ENCODE measurements at places on chromosomes 11 and 22.

GRCh38 chr11:35288817-35289541 lies 130.4 kb downstream of the SLC1A2 start:
- DNase-seq, result peak; percentile 73

GRCh38 chr11:125999234-125999880 lies 53.5 kb downstream of the VSIG10L2 start:
- no peak for DNase-seq

- DNase-seq, result no peak
Measured at GRCh38 chr11:43574949-43575912, 105.3 kb upstream of the HSD17B12 start.

GRCh38 chr11:28715726-28716125 lies 607.5 kb downstream of the METTL15 start:
- no peak for DNase-seq

DNA sequence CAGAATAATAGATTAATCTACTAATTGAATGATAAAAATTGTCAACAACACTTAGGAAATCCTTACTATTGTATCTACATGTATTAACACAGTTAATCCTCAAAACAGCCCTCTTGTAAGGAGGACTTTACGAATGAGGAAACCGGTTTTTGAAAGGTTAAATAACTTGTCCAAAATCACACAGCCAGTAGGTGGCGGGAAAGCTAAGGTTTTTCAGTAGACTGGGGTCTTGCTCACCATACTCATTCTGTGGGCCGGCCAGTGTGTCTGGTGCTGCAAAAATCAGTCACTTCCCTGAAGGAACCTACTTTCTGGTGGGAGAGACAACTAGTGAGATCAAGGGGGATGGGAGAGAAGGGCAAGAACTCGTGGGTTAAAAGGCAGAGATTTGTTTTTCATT lies 3.8 kb downstream of the DCPS start:
- no peak for DNase-seq

GRCh38 chr11:130180896-130181294 lies 21.3 kb downstream of the ST14 start:
- DNase-seq, result no peak

DNA sequence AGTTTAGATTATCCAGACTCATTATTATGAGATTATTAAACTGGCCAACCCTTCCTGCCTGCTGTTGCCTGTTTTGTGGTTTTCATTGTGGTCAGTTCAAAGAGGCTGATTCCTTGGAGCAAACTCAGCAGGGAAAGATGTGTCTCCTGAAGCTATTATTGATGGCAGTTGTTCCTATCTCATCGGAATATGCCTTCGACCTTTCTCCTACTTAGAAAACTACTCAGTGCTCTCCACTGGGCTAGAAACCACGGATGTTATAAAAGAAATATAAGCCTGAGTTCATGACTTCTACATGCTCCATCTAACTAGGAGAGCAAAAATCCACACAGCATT lies 80.2 kb upstream of the NAV2 start:
- peak; percentile 8 for DNase-seq

GRCh38 chr11:12195768-12196167 lies 85.4 kb downstream of the MICAL2 start:
- no peak for DNase-seq

GRCh38 chr11:86228269-86229038 lies 16.1 kb upstream of the EED start:
- no peak for DNase-seq

DNA sequence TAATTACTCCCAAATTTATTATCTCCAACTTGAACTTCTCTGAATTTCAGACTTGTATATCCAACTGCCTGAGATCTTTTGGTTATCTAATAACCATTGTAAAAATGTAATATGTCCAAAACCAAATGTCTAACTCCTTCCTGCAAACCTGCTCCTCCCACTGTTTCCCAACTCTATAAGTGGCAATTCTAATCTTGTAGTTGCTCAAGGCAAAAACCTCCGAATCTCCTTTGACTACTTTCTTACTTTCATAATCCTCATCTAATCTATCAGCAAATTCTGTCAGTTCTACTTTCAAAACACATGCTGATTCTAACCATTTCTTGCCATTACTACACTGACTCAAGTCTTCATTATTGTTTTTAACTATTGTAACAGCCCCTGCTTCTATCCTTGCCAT lies 55.7 kb downstream of the FAM168A start:
- no peak for DNase-seq

- peak; percentile 69 for DNase-seq
Measured at GRCh38 chr22:36052505-36052941, 23.9 kb upstream of the RBFOX2 start.

DNA sequence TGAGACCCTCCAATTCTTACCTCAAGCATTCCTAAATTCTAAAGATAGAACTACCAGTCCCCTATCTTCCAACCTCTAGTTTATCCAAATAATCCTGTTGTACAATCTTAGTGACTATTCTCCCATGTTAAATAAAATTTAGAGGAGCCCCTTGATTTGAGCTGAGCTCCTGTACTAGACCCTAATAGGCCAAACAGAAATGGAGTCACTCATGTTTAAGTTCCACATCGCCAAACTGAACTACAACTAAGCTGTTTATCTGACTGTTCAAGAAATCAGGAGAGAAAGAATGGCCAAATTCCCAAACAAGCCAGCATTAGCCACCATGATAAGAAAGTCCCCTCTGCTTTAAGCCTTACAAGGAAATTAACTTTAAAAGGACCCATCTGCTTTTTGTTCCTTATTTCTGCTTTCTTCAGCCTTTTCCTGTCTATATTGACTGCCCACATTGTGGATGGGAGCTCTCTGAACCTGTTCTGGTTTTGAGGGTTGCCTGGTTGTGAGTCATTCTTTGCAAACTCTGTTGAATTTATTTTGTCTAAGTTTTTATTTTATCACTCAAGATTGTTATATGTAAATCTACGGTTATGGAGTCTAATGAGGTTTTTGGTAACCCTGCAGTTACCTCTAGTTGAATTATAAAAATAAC lies 90.4 kb downstream of the TTC28 start:
- DNase-seq, result no peak

DNA sequence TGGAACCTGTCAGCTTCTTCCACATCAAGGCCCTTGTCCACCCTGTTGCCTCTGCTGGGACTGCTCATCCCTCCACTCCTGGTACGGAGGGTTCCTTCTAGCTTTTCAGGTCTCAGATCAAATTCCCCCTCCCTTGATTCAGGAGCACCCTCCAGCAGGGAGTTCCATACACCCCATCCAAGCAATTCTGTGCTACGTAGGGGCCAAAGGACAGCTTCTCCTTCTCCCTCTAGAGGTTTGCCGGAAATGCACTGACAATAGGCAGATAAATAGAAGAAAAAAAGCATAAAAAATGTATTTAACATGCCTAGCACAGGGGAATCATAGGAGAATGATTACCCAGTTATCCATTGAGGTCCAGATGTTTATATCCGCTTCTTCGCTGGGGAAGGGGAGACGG lies 3.3 kb upstream of the CARD10 start:
- no peak for DNase-seq

- DNase-seq, result peak; percentile 36
Measured at GRCh38 chr11:35619116-35619854, 1.0 kb downstream of the FJX1 start.

GRCh38 chr11:64694821-64695365 lies 28.1 kb downstream of the NRXN2 start:
- peak; percentile 28 for DNase-seq

DNA sequence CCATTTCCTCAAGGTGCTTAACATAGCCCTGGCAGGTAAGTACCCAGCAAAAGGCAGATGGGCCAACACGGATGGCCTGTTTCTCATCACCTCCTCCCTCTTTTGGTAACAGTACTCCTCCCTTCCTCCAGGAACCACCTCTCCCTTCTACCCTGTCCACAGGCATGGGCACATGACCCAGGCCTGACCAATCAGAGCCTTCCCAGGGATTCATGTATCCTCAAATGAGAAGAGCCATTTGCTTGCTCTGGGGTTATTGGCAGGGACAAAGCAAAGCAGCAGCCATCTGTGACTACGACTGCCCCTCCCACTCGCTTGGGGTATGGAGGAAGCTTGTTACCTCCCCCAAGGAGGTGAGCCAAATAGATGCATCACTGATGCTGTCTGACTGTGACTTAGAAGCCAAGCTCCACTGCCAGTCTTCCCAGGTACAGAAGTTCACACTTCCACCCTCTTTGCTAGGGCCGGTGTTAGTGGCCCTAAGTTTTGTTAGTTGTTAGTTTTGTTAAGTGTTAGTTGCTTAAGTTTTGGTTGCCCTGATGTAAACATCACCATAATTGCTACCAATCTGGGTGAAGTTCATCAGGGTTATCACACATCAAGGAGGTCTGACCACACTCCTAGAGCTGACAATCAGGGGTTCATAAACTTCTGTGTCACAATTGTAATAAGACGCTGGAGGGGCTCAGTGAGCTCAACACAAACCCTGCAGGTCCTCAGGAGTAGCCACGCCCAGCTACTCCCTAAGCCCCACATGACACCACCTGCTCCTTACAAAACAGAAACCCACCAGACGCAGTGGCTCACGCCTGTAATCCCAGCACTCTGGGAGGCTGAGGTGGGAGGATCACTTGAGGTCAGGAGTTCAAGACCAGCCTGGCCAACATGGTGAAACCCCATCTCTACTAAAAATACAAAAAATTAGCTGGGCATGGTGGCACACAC lies 57.3 kb downstream of the ARFGAP3 start:
- DNase-seq, result no peak

- no peak for DNase-seq
Measured at GRCh38 chr22:23673050-23673620, 17.7 kb upstream of the RGL4 start.

- peak; percentile 57 for DNase-seq
Measured at GRCh38 chr11:29093416-29094120, 923.3 kb downstream of the KCNA4 start.

GRCh38 chr11:19089421-19089820 lies 27.5 kb upstream of the ZDHHC13 start:
- no peak for DNase-seq

DNA sequence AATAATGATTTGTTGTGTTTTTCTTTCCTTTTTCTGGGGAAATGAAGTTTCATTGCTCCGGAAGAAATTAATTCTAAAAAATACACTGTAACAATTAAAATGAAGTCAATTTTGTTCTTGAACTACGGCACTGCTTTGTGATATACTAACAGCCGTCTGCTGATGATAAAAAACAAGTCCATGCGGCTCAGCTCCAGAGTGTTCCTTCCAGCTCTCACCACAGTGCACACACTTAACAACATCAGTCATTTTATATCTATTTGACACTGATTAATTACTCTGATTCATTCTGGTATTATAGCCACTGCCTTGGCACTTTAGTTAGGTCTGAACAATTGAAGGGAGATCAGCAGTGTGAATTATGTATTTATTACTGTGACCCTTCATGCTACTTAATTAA lies 97.4 kb upstream of the SLC6A5 start:
- DNase-seq, result no peak

- no peak for DNase-seq
Measured at GRCh38 chr11:38710262-38710661, 2112.2 kb upstream of the RAG2 start.

DNA sequence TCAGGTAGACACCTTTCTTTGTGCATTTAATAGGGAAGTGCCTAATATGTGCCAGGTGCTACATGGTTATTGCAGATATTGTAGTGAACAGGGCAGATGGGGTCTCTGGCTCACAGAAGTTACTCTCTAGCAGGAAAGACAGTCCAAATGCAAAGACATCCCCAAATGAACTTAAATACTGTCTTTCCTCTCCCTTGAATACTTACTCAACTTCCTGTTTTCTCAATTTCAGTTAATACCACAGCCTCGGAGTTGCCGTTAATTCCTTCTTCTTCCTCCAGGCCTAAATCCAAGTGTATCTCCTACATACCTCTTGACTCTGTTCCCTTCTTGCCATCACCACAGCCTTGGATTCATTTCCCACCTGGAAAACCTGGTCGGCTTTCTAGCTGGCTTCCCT lies 134.3 kb upstream of the SESN3 start:
- no peak for DNase-seq

GRCh38 chr22:46842606-46843005 lies 80.2 kb downstream of the TBC1D22A start:
- DNase-seq, result no peak

DNA sequence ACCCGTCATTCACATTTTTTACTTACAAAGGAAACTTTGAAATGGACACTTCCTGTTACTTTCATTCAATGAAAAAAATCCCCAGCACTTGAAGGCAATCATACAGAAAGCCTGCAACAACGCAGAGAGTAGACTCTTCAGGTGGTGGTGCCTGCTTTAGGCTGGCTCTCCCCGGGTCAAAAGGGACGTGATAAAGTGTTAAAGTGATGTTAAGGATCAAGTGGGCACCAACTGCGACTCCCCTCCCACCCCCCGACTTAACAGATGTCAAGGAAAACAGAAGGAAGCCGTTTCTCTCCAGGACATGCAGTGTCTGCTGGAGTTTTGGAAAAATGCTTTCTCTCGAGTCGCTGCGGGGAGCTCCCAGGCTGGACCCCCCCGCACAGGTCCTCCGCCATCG lies 414 bp upstream of the PNPLA3 start:
- DNase-seq, result no peak

DNA sequence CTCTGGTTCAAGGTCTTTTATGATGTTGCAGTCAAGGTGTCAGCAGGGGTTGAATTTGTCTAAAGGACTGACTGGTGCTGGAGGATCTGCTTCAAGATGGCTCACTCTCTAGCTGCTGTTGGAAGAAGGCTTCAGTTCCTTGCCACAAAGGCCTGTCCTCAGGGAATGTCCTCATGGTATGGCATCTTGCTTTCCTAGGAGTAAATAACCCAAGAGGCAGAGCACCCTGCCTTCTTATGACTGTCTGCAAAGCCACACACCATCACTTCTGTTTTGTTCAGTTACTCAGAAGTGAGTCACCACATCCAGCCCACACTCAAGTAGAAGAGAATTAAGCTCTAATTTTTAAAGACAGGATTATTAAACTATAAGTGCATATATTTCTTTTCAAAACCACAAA lies 45.2 kb downstream of the PLAAT5 start:
- no peak for DNase-seq

DNA sequence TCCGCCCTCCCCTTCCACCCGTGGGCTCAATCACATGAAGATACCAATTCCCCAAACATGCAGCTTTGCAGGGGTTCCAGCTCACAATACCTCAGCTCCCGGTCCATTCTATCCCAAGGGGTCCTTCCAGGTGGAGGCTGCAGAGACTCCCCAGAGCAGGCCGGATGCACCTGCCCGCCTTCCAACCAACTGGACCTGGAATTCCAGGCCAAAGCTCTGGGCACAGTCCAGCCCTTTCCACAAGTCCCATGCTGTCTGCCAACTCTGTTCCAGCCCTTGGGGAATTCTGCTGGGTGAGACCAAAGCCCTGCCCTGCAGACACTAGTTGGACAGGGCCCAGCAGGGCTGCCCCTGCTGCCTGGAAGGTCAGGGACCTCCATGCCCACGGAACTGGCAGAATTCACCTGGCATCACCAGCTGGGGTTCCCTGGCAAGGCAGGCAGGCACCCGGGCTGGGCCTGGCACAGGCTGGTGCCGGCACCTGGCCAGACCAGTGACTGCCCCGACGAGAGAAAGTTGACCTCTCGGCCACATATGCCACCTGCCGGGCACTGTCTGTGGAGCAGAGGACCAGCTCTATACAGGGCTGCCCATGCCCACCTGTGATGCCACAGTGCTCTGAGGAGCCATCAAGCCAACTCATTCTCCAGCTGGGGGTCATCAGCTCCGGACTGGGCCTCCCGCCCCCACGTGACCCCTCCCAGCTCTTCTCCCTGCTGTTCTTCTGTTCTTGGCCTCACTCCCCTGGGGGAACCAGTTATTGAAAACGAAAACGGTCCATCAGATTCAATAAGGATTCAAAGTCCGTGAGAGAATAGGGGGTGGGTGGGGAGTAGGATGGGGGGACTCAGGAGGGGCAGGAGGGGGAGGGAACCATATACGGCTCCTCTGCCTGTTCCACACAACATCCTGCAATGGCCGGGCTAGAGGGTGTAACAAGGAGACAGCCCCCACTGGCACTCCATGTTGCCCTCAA lies 4.7 kb downstream of the SYT7 start:
- no peak for DNase-seq

GRCh38 chr11:111923351-111923788 lies 4.7 kb downstream of the C11orf52 start:
- no peak for DNase-seq

Measured in RCC 7860 (cell line).